ENCODE measurements at places on chromosomes 2 and 18.

DNA sequence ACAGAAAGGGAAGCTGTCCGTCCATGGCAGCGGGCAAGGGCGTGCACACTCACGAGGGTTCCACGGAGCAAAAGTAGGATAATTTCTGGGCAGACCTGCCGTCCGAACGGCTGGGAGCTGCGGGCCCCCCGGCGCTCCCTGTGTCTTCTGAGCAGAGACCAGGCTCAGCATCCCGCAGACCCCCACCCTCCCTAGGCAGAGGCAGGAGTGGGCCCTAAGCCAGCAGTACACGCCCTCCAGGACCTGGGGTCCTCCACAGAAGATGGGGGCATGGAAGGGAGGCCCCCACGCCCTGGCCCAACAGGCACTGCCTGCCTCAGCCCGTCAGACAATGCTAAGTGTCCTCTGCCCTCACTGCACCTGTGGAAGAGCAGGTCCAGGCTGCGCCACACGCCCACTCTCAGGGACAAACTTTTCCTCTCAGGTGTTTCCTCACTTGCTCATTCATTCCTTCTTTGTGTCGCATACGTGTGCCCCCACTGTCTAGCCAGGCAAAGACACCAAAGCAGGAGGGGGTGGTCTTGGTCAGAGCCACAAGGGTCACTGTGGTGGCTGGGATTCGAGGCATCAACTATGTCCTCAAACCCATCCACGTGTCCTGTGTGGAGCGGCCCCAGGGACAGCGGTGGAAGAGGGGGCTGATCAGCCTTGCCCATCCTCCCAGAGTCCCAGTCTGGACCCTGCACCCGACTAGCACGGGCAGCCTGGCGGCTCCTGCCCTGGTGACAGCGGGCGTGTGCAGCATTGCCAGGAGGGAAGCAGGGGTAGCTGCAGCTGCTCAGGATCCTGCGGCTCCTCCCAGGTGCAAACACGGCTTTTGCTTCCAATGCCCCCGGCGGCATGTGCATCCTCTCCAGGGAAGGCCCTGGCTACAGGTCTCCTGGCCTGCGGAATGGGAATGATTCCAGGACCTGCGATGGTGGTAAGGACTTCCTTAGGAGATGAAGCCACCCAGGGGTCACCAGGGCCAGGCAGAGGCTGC lies 2.4 kb upstream of the GPC1 start:
- DNase-seq: peak; percentile 1

GRCh38 chr2:46962751-46963150 lies 47.1 kb upstream of the MCFD2 start:
- no peak for DNase-seq

DNA sequence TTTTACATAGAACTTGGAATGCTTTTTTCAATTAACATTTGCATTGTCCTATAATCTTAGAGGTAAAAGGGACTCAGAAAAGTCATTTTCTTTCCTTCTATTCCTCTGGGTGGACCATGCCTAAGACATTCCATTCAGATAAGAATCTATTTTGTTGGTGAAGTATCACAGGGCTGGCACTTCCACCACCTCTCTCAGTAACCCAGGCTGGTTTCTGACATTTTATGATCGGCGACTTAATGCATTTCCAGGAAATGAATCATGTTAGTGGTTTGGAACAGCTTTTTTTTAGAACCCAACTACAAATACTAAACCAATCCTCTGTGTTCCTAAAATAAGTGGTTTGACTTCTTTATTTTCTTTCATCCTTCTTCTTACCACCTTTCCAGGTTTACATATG lies 27.0 kb downstream of the GAD1 start:
- no peak for DNase-seq

- no peak for DNase-seq
These were observed 233.6 kb downstream of the TPGS2 start for GRCh38 chr18:36595046-36595817.

GRCh38 chr2:29562896-29563295 lies 358.5 kb downstream of the ALK start:
- no peak for DNase-seq

- DNase-seq: no peak
These were observed 421.3 kb downstream of the NYAP2 start for GRCh38 chr2:225820826-225821225.

DNA sequence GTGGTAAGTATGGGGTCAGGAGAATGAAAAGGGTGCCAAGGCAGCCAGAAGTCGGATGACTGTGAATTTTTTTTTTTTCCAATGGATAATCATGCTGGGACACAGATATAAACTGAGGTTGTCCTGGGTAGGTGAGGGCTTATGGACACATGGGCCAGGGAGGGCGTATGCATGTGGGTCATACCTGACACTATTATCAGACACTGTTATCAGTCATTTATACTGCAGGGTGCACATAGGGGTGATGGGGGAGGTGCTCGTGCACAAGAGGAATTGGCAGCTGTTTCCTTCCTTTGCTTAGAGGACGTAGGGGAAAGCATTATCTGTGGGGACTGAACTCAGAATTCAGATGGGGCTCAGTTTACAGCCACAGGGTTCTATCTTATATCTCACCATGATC lies 10.1 kb downstream of the CTIF start:
- no peak for DNase-seq

DNA sequence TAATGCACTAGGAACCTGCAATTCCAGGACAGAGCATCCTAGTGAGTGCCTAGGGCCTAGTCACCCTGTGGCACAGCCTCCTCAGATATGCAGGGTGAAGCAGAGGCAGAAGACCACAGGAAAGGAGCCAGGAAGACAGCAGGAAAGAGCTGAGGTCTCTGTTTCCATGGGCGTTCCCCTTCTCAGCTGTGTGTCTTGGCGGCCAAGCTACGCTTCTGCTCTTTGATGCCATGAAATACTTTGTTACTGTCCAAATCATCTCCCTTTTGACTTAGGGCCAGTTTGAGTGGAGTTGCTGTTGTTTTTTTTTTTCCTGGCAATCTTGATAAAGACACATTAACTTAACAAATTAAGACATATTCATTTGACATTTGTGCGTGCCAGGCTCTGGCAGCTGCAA lies 67.3 kb downstream of the APOB start:
- DNase-seq: no peak

- no peak for DNase-seq
These were observed 30.9 kb downstream of the USP14 start for GRCh38 chr18:189254-189653.

DNA sequence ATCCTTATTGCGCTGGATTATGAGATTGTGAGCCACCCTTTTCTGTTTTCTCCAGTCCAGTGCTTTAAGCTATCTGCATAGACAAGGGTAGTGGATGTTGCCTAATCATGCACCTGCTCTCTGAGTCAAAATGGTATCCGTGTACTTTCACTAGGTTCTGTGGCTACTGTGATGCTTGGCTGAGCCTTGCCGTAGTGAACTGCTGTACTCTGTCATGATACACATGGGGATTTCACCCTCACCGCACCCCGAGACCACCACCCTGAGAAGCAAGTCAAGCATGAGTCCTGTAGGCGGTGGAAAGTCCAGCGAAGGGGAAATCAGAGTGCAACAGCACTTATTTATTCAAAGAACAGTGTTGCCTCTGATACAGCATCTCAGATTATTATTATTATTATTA lies 55.0 kb downstream of the ARHGAP25 start:
- peak; percentile 38 for DNase-seq

DNA sequence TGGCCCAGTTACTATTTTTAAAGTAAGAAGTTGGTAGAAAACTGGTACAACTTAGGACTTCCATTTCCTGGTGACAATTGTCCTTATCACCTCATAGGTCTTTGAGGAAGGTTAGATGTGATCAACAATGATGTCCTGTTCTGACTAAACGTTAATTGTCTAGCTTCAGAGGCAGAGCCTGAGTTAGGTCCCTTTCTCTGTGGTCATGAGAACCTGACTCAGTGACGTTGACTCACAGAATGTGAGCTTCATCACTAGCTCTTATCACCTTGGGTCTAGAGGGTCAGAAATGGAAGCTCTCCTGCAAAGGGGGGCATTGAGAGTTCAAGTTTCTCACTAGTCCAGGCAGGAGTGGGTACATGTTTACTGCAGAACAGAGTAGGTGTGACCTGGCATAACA lies 60.6 kb upstream of the ATP8B1 start:
- DNase-seq: no peak

- DNase-seq: no peak
These were observed 412.6 kb downstream of the KCNJ3 start for GRCh38 chr2:155111070-155111469.

GRCh38 chr18:34031810-34032209 lies 192.9 kb downstream of the NOL4 start:
- DNase-seq: no peak

DNA sequence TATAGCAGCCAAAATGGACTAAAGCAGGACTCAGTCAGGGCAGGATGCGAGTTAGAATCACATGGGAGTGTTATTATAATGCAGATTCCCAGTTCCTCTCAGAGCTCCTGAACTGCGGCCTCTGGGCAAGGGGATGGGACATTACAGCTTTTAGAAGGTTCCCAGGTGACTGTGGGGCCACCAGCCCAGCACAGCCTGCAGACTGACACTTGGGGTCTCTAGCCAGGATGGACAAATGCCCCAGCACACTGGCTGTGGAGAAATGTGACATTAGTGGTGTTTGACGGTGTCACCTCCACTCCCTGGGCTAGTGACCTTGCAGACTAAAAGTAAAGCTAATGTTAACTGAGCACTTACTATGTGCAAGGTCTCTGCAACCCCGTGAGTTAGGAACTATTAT lies 238.0 kb upstream of the HS6ST1 start:
- no peak for DNase-seq

DNA sequence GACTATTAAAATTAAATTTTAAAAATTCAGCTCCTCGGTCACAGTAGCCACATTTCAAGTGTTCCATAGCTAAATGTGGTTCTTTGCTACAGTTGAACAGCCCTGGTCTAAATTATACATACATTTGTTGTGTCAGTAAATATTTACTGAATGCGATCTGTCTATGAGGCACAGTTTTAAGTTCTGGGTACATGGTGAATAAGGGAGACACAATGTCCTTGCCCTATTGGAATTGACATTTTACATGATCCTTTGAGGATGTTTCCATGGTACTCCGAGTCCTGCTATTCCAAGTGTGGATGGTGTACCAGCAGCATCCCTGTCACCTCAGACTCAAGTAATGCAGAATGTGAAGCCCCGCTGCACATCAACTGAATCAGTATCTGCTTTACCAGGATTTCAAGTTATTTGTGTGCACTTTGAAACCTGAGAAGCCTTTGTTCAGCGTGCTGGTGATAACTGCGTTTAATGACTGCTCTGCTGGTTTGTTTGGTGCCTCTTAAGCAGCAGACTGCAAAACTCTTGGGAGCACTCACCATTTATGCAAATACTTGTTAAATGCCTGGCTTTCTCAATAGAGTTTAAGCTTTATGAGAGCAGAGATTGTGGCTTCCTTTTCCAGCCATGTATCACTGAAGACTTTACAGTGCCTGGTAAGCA lies 1.5 kb downstream of the GALNT1 start:
- no peak for DNase-seq

GRCh38 chr2:60880643-60881046 lies 729 bp upstream of the REL start:
- no peak for DNase-seq

GRCh38 chr2:33730193-33730592 lies 131.1 kb upstream of the FAM98A start:
- no peak for DNase-seq

GRCh38 chr2:177467646-177468045 lies 75.1 kb downstream of the AGPS start:
- DNase-seq: no peak

GRCh38 chr2:31831585-31831984 lies 179.2 kb downstream of the MEMO1 start:
- no peak for DNase-seq

- DNase-seq: no peak
These were observed 122.9 kb downstream of the DDX1 start for GRCh38 chr2:15714609-15715008.

GRCh38 chr2:165017966-165018596 lies 62.8 kb upstream of the SLC38A11 start:
- no peak for DNase-seq

DNA sequence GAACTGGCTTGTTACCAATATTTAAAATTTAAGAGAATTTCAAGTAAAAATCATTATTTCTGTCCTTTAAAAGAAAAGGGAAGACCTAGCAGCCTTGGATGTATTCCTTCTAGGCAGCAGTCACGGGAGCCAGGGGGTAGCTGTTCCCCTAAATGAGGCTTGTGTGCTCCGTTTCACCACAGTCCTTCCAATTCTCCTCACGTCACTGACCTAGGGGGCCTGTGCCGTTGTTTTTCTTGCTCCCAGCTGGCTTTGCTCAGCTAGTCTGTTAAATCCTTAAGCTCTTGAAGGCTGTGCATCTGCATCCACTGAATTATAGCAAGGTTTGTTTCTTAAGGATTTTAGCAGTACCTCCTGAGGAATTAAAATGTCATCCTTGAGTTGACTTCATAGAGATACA lies 9.9 kb downstream of the KLHL23 start:
- no peak for DNase-seq

GRCh38 chr2:48205137-48205798 lies 299.0 kb upstream of the FBXO11 start:
- no peak for DNase-seq

DNA sequence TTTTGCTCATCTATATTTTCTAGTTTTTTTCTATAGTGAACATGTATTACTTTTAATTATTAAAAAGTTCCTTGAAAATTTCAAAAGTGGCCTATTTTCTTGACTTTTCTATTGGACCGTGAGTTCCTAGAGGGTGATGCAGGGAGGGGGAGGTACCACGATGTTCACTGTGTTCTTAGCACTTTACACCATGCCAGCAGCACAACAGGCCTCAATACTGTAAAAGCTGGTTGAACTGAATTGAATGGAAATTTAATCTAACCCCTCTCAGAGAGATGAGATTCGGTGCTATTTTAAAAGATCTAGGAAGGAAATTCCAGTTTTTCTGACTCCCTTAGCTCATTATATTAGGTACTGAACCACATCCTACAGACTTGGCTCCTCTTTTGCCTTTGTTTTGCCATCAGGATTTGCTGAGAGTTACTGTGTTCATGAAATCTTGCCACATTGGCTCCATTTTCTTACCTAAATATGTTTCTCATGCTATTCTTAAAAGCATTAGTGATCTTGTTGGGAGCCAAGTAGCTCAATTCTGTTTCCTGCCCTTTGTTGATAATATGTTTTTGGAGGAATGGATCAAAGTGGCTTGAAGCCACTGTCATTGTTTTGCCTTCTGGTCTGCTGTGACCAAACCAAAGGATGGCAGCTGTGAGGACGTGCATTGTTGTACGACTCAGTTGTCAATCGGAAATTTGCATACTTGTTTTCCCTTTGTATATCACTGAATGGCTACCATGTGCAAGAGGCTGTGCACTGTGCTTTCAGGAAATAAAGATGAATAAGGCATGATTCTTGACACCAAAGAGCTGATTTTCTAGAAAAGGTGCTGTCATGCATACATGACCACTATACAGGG lies 25.3 kb downstream of the MYO1B start:
- DNase-seq: no peak
